ENCODE measurements at places on chromosomes 5 and 9. TPM values are rescaled to one million over a fixed set of nuclear protein-coding genes. Genes with fewer than 3 reads are reported as not detected.

The C9orf153 gene
- not detected for total RNA-seq

The GLE1 gene
- total RNA-seq, result 32.7 TPM

The KCNN2 gene
- total RNA-seq, result not detected

The SCGB3A2 gene
- total RNA-seq, result not detected

The DND1 gene
- 2.0 TPM for total RNA-seq

- no peak for DNase-seq
- no peak overlapping the region for H3K27ac ChIP-seq
- H3K27me3 ChIP-seq, result no peaks in the 10 kb centered on the region
- H3K36me3 ChIP-seq, result no peaks in the 10 kb centered on the region
Measured at GRCh38 chr5:32095261-32095671, 78.9 kb downstream of the GOLPH3 start.

DNA sequence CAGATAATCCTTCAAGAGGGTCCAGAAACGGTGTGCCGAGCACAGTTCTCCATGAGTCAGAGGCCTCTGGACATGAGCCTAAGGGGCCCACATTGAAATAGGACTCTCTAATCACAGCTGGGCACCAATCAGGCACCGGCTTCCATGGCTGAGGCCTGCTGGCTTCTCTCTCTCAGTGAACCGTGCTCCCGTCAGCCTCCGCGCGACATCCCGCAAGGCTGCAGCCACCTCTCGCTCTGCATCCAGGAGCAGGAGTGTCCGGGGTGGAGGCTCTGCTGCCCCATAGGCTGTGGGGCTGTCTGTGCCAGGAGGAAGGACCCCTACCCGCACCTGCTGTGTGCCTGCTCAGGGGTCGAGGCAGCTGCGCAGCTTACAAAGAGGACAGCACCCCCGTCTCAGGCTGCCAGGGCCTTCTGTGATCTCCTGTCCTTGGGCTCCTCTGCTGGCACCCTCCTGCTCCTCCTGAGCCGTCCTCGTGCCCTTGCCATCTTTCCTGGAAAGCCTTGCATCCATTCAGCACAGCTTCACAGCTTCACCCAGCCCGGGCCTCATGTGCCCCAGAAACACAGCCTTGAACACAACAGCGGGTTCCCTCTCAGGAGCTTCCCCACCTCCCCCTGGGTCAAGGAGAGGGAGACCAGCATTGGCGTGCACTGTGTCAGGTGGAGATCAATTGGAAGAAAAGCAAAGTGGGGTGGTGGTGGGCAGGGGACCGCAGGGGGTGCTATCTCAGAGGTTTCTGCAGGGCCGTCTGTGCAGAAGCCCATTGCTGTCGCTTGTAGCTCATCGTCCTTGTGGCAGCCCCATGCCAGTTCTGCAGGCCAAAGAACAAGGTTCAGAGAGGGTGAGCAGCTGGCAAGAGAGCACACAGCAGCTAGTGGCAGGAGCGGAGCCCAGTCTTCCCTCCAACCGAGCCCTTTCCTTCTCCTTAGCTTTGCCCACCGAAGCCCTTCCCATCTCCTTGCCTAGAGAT is 22.8 kb upstream of the FCN1 start:
- no peak overlapping the region for H3K4me3 ChIP-seq
- H3K36me3 ChIP-seq, result no peaks in the 10 kb centered on the region
- no peak for DNase-seq
- no peaks in the 10 kb centered on the region for H3K27me3 ChIP-seq
- H3K27ac ChIP-seq, result no peak overlapping the region
